ENCODE measurements at places on chromosomes 5 and 9. TPM values are rescaled to one million over a fixed set of nuclear protein-coding genes. Genes with fewer than 3 reads are reported as not detected.

DNA sequence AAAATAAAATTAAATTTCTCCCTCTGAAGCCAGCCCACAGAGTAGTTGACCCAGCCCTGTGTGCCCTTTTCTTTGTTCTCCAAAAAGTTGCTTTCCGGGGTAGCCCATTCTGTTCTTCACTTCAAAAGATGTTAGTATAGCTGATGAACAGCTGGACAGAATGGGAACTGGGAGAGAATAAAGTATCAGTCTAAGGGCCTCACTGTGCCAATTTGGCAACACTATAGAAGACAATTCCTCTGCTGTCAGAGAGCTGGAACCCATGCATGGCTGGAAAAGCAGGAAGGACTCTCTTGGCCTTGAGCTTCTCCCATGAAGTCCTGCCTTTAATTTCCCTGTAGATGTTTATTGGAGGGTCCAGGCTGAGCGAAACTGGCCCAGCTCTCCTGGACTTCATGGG lies 11.0 kb upstream of the TNFSF8 start:
- peaks cover 4% of the 10 kb centered on the region for H3K4me1 ChIP-seq
- no peak overlapping the region for H3K27ac ChIP-seq
- H3K36me3 ChIP-seq: no peaks in the 10 kb centered on the region
- peaks cover 2% of the 10 kb centered on the region for H3K27me3 ChIP-seq
- H3K4me3 ChIP-seq: no peak overlapping the region
- no peak for DNase-seq

DNA sequence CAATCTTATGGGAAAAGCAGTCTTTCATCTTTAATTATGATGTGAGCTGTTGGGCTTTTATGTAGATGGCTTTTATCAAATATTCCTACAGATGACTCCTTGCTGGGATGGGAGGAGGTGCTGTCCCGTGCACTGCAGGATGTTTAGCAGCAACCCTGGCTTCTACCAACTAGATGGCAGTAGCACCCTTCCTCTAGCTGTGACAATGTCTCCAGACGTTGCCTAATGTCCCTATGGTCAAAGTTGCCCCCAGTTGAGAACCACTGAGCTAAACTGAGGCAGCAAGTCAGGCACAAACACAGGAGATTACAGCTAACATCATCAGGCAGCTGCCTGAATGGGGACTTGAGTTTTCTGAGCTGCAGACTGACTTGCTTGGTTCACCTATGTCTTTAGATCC lies 401.9 kb upstream of the PDE4D start:
- H3K4me3 ChIP-seq: no peak overlapping the region
- H3K27me3 ChIP-seq: no peaks in the 10 kb centered on the region
- DNase-seq: peak; percentile 2
- no peak overlapping the region for H3K27ac ChIP-seq
- no peaks in the 10 kb centered on the region for H3K36me3 ChIP-seq

GRCh38 chr5:68949256-68949655 lies 144.6 kb upstream of the SLC30A5 start:
- no peak overlapping the region for H3K27ac ChIP-seq
- no peaks in the 10 kb centered on the region for H3K27me3 ChIP-seq
- no peak overlapping the region for H3K4me3 ChIP-seq
- no peak for DNase-seq

DNA sequence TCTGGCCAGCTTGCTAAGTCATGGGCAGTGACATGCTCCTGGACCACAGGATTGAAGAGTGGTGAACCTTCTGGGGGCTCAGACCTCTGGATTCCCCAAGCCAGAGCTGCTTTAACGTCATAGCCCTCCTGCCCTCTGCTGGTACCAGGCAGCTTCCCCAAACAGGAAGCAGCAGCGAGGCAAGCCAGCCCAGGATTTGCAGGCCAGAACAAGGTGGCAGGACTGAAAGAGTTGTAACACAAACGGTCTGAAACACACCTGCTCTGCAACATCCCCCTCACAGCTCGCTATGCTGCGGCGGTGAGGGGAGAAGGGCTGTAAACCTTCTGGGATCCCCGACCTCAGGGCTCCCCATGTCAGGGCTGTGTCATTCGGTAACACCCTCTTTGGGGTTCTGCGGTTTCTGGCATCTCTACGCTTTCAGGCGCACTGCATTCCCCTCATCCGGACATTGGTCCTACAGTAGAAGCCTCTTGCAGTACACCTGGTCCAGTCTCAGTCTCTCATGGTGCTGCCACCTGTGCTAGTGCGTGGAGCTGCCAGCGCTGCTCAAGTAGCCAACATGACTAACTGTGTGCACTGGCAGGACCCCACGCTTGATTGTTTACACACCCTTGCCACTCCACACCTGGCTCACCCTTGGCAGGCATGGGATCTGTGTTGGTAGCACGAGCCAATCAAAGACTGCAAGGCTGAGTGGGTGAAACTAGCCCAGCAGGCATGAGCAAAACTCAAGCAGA lies 893.3 kb downstream of the PTPRD start:
- no peak for DNase-seq
- H3K4me3 ChIP-seq: no peak overlapping the region
- no peak overlapping the region for H3K27ac ChIP-seq
- H3K4me1 ChIP-seq: no peaks in the 10 kb centered on the region
- peaks cover 5% of the 10 kb centered on the region for H3K36me3 ChIP-seq

GRCh38 chr9:108441726-108442125 lies 414.1 kb downstream of the ACTL7B start:
- no peaks in the 10 kb centered on the region for H3K27me3 ChIP-seq
- H3K4me3 ChIP-seq: no peak overlapping the region
- DNase-seq: no peak
- peaks cover 24% of the 10 kb centered on the region for H3K4me1 ChIP-seq
- H3K36me3 ChIP-seq: peaks cover 3% of the 10 kb centered on the region

GRCh38 chr9:70170151-70170790 lies 88.5 kb upstream of the SMC5 start:
- no peaks in the 10 kb centered on the region for H3K27me3 ChIP-seq
- H3K4me3 ChIP-seq: no peak overlapping the region
- H3K27ac ChIP-seq: no peak overlapping the region
- no peaks in the 10 kb centered on the region for H3K36me3 ChIP-seq
- H3K4me1 ChIP-seq: no peaks in the 10 kb centered on the region
- DNase-seq: no peak

- DNase-seq: no peak
- H3K36me3 ChIP-seq: no peaks in the 10 kb centered on the region
- H3K4me3 ChIP-seq: no peak overlapping the region
- H3K27ac ChIP-seq: peak overlapping the region; percentile 73
Observed at GRCh38 chr5:88556406-88556805, 287.8 kb upstream of the TMEM161B start.

Gene THBS4
- 6.9 TPM for total RNA-seq

Gene CYSTM1
- total RNA-seq: 18.2 TPM

Gene NAIF1
- 11.8 TPM for total RNA-seq

Gene IFNA2
- total RNA-seq: not detected
